ENCODE measurements at places on chromosomes 1 and 21.

DNA sequence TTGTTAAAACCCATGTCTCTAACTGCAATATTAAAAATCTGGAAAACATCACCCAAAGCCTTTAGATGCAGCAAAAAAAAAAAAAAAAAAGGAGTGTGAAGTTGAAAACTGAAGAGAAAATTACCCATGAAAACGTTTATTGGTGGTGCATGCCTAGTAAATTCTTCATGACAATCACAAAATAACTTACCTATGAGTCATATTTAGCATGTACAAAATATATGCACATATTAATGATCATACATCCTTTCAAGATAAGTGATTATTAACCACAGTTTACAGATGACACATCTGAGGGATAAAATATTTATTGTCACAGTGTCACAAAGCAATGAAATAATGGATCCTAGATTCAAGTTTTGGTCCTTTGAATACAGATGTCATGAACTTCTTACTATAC lies 505.2 kb upstream of the NR5A2 start:
- DNase-seq = no peak
- no peak overlapping the region for H3K27ac ChIP-seq
- H3K27me3 ChIP-seq = no peaks in the 10 kb centered on the region
- no peaks in the 10 kb centered on the region for H3K36me3 ChIP-seq
- H3K4me3 ChIP-seq = no peak overlapping the region

- no peak overlapping the region for H3K27ac ChIP-seq
- H3K27me3 ChIP-seq = no peaks in the 10 kb centered on the region
- H3K4me1 ChIP-seq = no peaks in the 10 kb centered on the region
- H3K4me3 ChIP-seq = no peak overlapping the region
These were observed 69.8 kb upstream of the SCAF4 start for GRCh38 chr21:31801551-31802219.

DNA sequence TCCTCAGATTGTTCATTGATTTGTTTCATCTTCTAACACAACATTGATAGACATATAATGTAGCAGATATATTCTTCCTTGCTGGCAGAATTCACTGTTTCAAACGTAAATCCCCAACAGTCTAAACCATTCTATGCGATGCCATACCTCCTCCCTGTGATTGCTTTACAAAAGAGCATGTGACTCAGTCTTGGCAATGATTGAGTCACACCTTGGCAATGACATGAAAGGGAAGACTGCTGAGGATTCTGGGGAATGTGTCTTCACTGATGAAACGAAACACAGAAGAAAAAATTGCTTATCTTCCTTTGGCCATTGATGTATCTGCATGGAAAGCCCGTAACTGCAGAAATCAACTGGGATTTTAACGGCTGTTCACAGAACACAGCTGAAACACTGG lies 409.6 kb upstream of the ZRANB2 start:
- H3K27ac ChIP-seq = no peak overlapping the region
- DNase-seq = peak; percentile 40
- H3K4me1 ChIP-seq = no peaks in the 10 kb centered on the region
- H3K4me3 ChIP-seq = no peak overlapping the region
- H3K27me3 ChIP-seq = no peaks in the 10 kb centered on the region

DNA sequence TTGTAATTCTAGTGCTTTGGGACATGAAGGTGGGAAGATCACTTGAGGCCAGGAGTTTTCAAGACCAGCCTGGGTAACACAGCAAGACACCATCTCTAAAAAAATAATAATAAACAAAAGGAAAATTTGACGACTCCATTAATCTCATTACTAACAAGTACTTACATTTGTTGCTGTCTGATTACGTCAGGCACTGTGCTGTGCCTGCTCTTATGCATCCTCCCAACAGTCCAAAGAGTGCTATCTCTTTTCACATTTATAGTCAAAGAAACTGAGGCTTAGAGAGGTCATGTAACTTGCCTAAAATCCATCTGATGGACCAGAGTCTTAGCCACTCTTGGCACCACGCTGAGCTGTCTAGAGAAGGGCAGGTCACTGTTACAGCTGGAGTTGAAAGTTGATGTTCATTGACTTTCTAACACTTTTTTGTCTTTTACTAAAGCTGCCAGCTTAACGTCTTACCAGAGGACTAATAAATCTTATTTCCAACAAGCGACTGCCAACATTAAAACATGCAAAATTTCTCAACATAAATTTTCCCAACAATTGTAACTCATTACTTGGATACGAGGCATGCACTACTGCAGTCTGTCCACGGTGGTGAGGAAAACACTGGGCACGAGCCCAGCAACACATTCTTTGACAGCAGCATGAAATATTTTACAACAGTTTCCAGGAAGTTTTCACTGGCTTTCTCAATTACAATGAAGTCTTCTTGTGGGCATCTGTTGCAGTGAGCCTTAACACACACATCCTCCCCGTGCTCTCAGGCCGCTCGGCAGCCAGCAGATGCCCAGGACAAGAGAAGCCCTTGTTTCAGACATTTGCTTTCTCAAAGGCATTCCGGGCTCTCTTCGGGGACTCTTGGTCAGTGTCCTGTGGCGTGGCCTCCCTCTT lies 262.9 kb upstream of the PROX1 start:
- H3K36me3 ChIP-seq = no peaks in the 10 kb centered on the region
- no peaks in the 10 kb centered on the region for H3K4me1 ChIP-seq
- no peak overlapping the region for H3K27ac ChIP-seq

GRCh38 chr1:219175212-219175564 lies 1.5 kb downstream of the LYPLAL1 start:
- DNase-seq = no peak
- peaks cover 2% of the 10 kb centered on the region for H3K4me1 ChIP-seq
- H3K36me3 ChIP-seq = no peaks in the 10 kb centered on the region
- no peaks in the 10 kb centered on the region for H3K27me3 ChIP-seq

- H3K4me1 ChIP-seq = no peaks in the 10 kb centered on the region
- peaks cover 7% of the 10 kb centered on the region for H3K36me3 ChIP-seq
- H3K4me3 ChIP-seq = no peak overlapping the region
- no peak overlapping the region for H3K27ac ChIP-seq
These were observed 21.6 kb upstream of the DIP2A start for GRCh38 chr21:46437096-46437498.

GRCh38 chr21:34956416-34957316 lies 92.4 kb downstream of the RUNX1 start:
- H3K36me3 ChIP-seq = no peaks in the 10 kb centered on the region
- no peak for DNase-seq
- H3K4me3 ChIP-seq = no peak overlapping the region
- H3K4me1 ChIP-seq = no peaks in the 10 kb centered on the region
- H3K27ac ChIP-seq = no peak overlapping the region

- H3K27me3 ChIP-seq = no peaks in the 10 kb centered on the region
- H3K27ac ChIP-seq = no peak overlapping the region
- H3K4me3 ChIP-seq = no peak overlapping the region
- no peaks in the 10 kb centered on the region for H3K36me3 ChIP-seq
- H3K4me1 ChIP-seq = no peaks in the 10 kb centered on the region
These were observed 350.3 kb downstream of the RWDD3 start for GRCh38 chr1:95584315-95584714.
